Central memory CD4-positive, alpha-beta T cell (primary cell): ENCODE measurements at places on chromosomes 1 and 21.

- DNase-seq = no peak
Observed at GRCh38 chr1:170765712-170766330, 101.9 kb downstream of the PRRX1 start.

DNA sequence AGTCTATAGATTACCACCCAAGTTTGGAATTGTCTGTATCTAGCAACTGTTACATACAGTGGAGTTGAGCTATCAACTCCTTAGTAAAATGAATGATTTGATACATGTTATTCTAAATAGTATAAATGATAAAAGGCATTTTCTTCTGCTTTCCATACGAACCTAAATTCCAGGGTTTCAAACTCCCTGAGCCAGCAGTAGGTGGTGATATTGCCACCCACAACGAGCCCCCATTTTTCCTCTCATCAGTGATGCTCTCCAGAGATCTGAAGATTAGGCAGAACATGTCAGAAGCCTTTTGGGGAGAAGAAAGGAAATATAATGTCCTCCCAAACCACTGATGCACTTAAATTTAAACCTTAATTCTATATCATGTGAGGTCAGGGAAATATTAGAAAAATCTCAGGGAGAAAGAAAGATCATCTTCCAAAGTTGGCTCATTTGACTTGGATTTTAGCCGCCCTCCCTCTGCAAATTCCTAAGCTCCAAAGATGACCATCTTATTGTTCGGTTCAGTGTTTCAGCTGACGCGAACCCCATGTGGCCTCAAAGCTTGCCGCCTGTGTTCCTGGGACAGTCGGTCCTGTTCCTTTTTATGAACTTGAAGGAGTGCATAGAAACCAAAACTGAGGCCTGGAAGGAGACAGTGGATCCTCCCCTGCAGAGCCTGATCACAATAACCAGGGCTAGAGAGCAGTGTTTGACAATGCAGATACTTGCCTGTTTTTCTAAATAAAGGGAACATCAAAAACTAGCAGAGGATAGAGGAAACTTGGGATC, 2.3 kb downstream of the EVA1C start:
- no peak for DNase-seq

GRCh38 chr1:228717081-228717480, 18.2 kb upstream of the RHOU start:
- DNase-seq = no peak

- no peak for DNase-seq
Observed at GRCh38 chr1:119773711-119774241, 5.1 kb upstream of the HMGCS2 start.

GRCh38 chr1:23007106-23007505, 8.5 kb downstream of the TEX46 start:
- no peak for DNase-seq

GRCh38 chr1:228487336-228488124, at the start of gene RNF187:
TSS of gene RNF187 (plus strand) at chr1:228487382.
- DNase-seq = peak; percentile 73

DNA sequence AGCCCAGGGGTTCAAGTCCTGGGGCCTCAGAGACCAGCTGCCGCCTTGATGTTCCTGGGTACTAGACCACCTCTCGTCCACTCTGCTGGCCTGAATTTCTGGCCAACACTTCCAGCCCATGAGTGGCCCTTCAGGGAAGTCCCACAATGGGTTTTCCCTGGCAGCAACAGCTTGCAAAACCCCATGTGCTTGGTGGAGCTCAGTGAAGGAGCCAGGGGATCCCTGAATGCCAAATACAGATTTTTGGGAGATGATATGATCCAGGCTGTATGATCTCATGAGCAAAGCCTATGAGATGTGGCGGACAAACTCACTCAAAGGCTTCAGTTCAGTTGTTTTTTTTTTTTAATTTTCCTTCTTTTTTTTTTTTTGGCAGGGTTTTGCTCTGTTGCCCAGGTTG, 9.6 kb upstream of the RASSF5 start:
- DNase-seq = no peak

- no peak for DNase-seq
Observed at GRCh38 chr1:101365878-101366277, 129.1 kb downstream of the S1PR1 start.

- no peak for DNase-seq
Observed at GRCh38 chr1:44947063-44947773, 39.2 kb downstream of the EIF2B3 start.

- no peak for DNase-seq
Observed at GRCh38 chr1:208131621-208132286, 112.4 kb downstream of the PLXNA2 start.

DNA sequence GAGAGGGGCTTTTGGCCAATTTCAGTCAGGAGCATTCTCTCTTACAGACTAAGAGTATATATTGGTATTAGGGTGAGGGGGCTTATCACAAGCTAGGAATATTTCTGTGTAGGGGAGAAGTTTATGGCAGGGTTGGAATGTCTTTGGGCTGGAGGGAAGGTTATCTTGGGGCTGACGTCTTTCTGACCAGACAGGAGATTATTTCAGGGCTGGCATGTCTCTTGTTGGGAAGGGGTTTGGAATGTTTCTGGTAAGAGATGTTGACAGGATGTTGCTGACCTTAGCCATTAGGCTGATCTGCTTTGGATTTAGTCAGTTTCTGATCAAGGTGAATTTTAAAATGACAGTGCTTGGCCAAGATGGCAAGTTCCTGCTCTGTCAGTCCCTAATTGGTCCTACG, 17.8 kb upstream of the HSD3B1 start:
- DNase-seq = no peak

- DNase-seq = no peak
Observed at GRCh38 chr1:165152109-165152508, 204.4 kb downstream of the LMX1A start.

- DNase-seq = peak; percentile 60
Observed at GRCh38 chr1:160628799-160629263, 18.0 kb downstream of the SLAMF1 start.

GRCh38 chr1:171127501-171127900, 36.8 kb downstream of the FMO3 start:
- DNase-seq = no peak

DNA sequence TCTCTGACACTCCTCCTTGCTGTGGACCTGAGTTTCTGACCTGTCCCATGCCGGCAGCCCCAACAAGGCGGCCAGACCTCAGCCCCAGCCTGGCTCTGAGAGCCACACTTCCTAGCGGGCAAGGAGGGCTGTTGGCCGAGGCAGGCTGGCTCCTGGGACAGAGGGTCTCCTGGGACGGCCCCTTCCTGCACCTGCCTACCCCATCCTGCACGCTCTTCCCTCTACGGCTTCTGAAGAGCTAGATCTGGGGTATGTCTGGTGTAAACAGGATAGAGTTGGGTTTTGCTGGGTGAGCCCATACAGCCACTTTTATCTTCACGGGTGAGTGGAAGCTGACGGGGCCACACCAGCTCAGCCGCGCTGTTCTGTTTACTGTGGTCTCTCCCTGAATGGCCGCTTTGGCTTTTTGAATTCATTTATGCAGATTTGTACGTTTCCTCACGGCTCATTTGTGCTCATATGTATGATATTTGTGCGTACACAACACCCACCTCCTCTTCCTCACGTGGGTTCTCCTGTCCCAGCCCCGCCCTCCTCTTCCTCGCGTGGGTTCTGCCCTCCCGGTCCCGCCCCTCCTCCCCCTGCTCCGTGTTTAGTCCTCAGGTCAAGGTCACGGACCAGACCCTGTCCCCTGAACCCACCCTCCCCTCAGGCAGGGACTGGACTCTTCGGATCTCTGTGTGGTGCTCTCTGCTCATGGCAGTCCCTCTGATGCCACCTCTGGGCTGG, 34.7 kb upstream of the POFUT2 start:
- peak; percentile 32 for DNase-seq

GRCh38 chr1:9882945-9883303, 27.1 kb downstream of the CTNNBIP1 start:
- no peak for DNase-seq
